ENCODE measurements at places on chromosomes 16 and 17.

- no peak for DNase-seq
These were observed 23.8 kb downstream of the EZH1 start for GRCh38 chr17:42720996-42721583.

GRCh38 chr17:63500543-63501390 is 22.4 kb upstream of the KCNH6 start:
- no peak for DNase-seq

DNA sequence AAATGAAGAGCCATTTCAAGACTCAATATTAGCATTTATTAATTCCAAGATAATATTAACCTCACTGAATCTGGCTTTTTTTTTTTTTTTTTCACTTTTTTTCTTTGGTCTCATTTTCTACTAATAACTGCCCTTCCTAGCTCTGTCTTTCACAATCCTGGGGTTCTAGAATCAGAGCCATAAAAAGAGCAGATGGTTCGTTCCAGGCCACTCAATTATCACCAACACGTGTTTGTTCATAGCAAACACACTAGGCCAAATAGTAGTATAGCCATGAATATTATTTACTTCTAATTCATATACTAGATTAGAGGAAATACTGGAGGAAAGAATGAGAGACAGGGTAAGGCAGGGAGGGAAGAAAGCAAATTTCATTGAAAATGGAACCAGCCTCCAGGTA is 39.8 kb downstream of the TEX2 start:
- no peak for DNase-seq

DNA sequence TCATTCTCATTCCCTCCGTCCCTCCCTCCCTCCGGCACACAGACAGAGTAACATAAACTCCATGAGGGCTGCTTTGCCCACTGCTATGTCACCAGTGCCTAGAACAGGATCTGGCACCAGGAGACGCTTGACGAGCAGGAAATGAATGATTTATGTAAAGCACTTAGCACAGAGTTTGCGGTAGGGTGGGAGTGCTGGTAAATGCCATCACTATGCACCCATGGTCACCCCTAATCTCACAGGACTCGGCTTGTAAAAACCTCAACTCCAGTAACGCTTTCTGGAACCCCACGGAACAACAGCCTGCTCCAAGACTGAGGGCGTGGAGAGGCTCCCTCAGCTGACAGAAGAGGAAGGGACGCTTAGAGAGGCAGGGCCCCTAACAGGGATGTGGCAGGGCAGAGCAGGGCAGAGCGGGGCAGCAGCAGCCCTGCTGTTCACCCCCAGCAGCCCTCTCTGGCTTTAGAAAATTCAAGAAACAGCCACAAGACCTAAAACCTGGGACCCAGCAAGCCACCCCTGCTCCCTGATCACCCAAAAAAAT is 156.9 kb downstream of the C16orf78 start:
- DNase-seq = no peak

DNA sequence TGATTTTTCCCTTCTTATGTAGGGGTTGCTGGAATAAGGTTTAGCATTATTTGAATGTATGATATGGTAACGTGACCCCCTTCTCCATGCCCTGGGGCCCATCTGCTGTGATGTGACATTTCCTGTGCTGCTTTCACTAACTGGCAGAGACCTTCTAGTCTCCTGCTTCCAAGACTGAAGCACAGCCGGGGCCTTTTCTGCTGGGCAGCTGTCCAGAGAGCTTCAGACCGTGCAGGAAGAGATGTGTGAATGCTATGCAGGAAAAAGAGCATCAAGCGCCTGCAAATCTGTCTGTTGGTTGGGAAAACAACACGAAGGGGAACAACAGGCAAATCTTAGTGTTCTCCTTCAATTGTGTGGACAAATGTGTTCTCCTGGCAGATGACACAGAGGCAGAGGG is 128.5 kb downstream of the SPACA3 start:
- no peak for DNase-seq

DNA sequence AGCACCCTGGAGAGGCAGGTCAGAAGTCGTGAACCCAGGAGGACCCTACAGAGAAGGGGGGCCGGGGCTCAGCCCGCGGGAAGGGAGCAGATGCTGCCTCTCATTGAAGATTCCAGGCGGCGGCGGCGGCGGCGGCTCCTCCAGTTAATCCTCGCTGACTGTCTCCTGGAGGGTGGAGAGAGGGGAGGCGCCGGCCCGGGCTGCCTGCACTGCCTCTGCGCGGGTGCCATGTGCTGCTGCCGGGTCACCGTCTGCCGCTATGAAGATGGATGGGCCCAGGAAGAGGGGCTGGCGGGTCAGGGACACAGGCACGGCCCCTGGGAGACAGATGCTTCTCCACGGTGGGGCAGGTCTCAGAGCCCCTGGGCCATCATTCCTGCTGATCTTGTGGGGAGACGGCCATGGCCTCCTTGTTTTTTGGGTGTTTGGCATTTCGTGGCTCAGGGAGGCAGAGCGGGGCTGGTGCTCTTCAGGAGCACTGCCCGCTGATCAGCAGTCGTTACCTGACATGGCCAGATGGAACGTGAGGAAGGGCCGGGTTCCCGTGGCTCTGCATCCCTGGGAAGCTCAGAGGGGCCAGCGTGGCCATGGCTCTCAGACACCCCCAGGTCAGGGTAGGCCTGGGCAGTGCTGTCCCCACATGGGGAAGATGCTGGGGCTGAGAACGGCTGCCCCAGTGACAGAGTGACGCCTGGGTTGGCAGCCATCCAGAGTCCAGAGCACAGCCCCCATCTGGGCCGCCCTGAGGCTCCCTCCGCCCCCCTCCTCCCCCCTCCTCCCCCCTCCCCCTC is 36.1 kb downstream of the GINS2 start:
- no peak for DNase-seq

GRCh38 chr17:82400206-82400605 is 17.9 kb upstream of the HEXD start:
- DNase-seq = no peak
